ENCODE measurements at places on chromosomes 12 and 14.

DNA sequence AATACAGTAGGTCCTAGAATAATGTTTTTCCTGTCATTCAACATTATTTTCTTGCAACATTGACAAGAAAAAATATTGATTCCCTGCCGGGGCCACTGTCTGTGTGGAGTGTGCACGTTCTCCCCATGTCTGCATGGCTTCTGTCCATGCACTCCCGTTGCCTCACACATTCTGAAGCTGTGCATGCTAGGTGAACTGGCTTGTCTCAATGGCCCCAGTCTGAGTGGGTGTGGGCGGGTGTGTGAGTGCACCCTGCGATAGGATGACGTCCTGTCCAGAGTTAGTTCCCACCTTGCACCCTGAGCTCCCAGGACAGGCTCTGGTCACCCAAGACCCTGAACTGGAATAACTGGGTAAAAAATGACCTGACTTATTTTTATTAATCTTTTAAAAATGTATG is 186.1 kb downstream of the CAND1 start:
- no peak for DNase-seq

- no peak for DNase-seq
Measured at GRCh38 chr14:63647696-63648410, 6.2 kb upstream of the WDR89 start.

GRCh38 chr12:24705741-24706358 is 243.1 kb downstream of the BCAT1 start:
- peak; percentile 46 for DNase-seq

GRCh38 chr14:35147711-35148110 is 25.4 kb downstream of the PRORP start:
- no peak for DNase-seq

DNA sequence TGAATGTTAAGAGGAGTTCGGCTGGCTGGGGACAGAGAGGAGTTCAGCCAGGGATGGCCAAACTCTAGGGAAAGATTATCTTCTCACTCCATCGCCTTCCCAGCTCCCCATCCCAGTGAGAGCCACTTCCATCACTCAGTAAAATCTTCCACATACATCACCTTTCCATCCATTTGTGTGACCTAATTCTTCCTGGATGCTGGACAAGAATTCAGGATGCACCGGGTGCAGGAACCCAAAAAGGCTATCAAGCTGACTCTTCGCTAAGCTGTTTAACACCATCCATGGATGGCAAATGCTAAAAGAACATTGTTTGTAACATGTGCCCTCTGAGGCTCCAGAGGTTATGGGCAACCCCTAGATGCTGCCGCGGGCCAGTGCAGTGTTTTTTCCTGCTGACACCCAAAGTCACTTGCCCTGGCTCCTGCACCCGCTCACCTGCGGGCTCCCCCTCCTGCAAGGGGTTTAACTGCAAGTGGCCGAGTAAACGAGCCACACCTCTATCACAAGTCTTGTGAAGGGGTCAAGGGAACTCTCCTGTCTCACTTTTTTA is 216.0 kb upstream of the NPAS3 start:
- no peak for DNase-seq

All from fibroblast of upper back skin (primary cell).